ENCODE measurements at places on chromosomes 4 and X.
A peak's percentile ranks its signal among the peaks of the same experiment; 100 is the strongest.

DNA sequence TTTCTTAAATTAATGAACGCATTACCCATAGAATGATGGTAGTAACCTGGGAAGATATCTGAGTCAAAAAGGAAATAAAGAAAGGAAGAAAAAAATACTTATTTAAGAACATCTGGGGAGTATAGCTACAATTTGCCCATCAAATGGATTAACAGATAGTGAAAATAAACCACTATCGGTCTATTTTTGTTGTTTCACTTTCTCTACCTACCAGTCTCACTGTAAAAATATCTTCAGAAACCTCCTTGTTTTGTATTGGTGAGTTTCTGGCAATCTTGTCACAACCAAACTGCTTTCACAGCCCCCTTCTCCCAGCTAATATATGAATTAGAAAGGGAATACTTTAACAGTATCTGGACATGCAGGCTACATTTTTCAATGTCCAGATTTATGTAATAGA, 783.5 kb downstream of the STPG2 start:
- DNase-seq: no peak

DNA sequence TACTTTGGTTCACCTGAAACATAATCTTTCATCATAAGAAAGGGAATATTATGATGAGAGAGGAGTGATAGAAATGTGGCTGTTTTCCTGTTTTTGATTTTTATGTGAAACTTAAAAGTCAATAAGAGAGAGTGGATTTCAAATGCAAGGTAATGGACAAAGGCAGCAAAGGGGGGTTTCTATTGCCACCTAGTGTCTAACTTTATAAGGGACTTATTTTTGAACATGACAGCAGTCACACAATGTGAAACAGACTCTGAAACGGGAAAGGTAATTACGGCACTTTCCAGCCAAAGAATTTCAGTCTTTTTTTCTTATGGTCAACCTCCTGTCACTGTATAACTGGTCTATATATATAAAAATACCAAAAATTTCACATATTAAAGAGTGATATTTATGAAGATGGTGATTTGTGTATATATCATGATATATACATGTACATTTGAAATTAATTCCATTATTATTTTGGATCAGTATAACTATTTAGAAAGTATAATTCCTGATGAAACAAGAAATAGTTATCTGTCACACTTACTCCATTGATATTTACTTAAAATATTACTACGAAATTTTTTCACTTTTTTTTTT, 127.1 kb downstream of the FBXO8 start:
- no peak for DNase-seq

GRCh38 chrX:78661836-78662235, 2.7 kb upstream of the RTL3 start:
- DNase-seq: no peak

- peak; percentile 83 for DNase-seq
These were observed 83.8 kb upstream of the MAML3 start for GRCh38 chr4:140237616-140238350.

DNA sequence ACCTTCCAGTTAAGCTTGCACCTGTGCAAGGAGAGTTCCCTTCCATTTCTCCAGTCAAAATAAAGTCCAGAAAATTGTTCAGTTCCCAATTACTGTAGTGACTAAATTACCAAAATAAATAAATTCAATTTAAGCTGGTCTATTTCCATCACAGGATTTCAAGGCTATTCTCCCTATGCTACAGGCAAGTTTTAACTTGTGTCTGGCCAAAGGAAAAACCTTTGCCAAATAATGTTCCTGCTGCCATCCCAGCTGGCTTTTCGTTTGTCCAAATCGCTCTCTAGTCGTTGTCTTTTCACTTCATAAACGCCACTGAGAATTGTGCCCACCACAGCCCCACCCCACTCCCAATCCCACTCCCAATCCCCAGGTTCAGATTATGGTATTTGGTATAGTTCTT, 2.4 kb downstream of the KCTD8 start:
- DNase-seq: peak; percentile 35

GRCh38 chrX:100408713-100409609, 1.1 kb downstream of the PCDH19 start:
- DNase-seq: no peak

GRCh38 chr4:55173580-55173979, 48.2 kb upstream of the KDR start:
- no peak for DNase-seq

- DNase-seq: no peak
These were observed 13.4 kb upstream of the RNF175 start for GRCh38 chr4:153773236-153773690.

- DNase-seq: no peak
These were observed 121.8 kb upstream of the EDA2R start for GRCh38 chrX:66760651-66761050.

DNA sequence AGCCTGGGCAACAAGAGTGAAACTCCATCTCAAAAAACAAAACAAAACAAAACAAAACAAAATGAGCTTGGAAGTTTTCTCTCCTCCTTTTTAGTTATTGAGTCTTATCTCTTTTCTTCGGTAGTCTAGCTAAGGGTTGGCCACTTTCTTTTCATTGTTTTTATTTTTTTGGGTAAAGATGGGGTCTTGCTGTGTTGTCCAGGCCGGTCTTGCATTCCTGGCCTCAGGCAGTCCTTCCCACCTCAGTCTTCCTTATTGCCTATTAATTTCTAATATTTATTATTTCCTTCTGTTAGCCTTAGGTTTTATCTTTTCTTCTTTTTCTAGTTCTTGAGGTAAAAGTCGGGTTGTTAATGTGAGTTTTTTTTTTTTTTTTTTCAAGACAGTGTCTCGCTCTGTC, 16.4 kb downstream of the METAP1 start:
- DNase-seq: no peak

DNA sequence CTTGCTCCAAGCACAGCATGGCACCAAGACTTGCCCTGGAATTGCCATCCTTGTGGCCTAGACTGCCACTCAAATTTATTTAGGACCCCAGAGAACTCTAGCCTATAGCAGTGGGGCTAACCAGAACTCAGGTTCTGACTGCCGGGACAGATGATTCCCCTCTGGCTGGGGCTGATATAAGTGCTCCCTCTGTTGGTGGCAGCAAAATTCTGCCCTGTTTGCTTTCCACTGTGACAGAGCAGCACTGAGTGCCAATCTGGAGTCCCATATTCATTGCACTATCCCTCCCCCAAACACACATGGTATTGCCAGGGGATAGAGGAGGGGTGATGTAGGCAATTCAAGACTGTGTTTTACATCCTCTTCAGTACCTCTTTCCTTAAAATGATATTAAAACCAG, 1081.9 kb downstream of the FAT4 start:
- no peak for DNase-seq

DNA sequence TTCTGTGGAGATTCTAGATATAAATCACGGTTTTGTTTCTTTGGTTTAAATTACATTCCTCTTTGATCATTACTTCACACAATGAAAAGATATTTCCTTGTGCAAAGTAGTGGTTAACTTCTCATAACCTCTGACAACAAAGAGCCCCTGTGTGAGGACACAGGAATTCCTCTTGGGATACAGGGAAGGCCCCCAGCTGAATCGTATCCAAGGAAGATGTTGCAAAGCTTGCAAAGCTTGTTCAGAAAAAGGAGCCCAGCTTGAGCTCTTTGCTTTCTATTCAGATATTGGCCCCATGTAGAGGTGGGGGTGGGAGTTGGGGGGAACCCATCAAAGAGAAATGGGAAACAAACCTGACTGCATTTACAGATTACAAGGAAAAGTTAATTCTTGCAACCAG, 145.7 kb downstream of the RELL1 start:
- no peak for DNase-seq

DNA sequence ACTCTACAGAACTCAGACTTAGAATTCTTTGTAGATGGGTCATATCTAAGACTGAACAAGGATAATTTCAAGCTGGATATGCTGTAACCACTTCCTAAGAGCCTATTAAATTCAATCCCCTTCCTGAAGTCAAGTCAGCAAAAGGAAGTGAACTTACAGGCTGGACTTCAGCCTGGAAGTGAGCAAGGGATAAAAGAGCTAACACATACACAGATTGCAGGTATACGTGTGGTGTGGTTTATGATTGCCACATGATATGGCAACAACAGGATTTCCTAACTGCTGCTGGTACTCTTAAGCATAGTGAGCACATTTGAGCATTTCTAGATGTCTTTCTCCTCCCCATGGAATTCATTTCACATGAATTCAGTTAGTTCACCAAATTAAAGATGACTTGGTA, 38.2 kb upstream of the UXT start:
- no peak for DNase-seq

GRCh38 chr4:40586034-40586433, 43.6 kb downstream of the RBM47 start:
- DNase-seq: no peak

- DNase-seq: no peak
These were observed 40.5 kb downstream of the RRAGB start for GRCh38 chrX:55758033-55758432.

- DNase-seq: no peak
These were observed 572 bp downstream of the EXOSC9 start for GRCh38 chr4:121801715-121802075.

DNA sequence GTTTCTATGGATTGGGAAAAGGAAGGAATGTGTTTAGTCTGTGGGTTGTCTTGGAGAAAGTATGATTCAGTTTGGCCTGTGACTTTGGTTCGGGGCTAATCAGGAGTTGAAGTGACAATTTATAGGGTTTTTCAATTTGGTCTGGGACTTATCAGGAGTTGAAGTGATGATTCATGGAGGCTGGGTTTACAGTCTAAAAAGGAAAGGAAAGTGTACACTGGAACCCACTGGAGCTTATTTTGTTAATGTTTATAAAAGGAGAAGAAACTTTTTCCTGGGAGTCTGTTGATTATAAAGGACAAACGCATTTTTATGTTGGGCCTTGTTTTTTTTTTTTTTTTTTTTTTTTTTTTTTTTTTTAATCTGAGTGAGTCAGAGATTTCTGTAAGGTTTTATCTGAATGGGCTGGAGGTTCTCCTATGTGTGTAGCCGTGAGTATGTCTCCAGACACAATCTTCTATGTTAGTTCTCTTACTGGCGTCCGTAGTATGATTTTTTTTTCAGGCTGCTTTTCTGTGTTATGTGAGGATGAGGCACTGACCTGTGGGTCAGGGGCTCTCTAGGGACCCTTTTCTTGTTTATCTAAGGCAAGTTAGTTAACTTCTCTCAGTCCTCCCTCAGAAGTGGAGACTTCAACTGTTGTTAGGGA, 33.0 kb upstream of the RAB9B start:
- no peak for DNase-seq

DNA sequence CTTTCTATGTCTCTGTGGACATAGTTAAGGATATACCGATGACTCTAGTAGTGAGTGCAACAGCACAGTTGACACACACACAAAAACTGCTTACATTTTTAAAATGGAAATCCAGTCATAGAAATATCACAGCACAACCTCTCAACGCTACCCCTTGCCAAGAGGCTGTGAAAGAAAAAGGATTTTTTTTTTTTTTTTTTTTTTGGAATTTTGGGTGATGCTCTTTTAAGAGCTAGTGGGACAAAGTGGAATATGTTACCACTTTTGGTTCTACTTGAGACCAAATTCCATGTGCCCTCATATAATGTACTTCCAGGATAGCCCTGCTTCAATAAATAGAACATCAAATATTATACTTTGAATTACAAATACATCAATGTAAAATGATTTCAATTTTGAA, 381.1 kb upstream of the MAGEB2 start:
- DNase-seq: no peak

DNA sequence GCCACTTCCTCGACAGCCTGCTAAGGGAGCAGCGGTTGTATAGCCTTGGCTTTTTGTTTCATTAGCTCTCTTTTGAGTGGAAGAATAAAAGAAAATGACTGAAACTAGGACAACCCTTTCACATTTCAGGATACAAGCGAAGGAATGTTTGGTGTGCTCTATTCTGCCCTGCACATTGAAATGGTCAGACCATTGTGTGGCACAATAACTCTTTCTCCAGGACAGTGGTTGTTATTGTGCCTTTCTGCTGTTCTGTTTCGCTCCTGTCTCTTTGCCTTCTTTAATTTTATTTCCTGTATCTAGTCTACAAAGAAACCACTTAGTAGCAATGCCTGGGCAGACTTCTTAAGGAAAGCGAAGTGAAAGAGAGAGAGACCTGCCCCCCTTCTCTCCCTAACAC, 473.7 kb downstream of the GBA3 start:
- no peak for DNase-seq

DNA sequence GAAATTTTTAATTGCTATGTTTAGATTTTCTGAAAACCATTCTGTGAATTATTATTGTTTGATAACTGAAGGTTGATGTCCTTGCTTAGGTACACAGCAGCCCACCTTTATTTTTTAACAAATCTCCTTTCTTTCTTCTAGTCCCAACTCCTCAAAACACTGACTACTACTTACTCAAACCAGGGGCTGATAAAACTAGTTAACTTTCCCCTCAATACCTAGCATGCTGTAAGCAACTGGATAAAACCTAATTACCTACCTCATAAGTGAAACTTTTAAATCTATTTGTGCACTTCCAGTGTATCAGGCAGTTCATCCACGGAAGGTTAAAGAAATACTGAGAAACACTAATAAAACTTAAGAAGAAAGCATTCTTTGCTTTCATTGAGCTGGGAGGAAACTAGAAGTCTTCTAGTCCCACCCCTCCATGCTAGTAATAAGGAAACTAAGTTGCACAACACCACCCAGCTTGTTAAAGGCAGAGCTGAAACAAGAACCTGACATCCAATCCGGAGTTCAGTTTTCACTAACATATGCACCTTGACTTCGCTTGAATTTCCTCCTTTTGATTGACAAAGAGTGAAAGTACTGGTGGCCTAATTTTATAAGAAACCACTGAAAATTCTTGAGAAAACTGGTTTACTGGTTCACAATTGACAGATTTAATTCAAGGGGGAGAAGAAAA, 180.2 kb upstream of the TET2 start:
- peak; percentile 46 for DNase-seq

GRCh38 chr4:1901127-1901526, 29.9 kb downstream of the NSD2 start:
- no peak for DNase-seq
